Activated naive CD8-positive, alpha-beta T cell treated with anti-CD3 and anti-CD28 coated beads, Interleukin-2, amount 50 U/mL, for 24 hours (primary cell): ENCODE measurements at places on chromosomes 4 and X.

DNA sequence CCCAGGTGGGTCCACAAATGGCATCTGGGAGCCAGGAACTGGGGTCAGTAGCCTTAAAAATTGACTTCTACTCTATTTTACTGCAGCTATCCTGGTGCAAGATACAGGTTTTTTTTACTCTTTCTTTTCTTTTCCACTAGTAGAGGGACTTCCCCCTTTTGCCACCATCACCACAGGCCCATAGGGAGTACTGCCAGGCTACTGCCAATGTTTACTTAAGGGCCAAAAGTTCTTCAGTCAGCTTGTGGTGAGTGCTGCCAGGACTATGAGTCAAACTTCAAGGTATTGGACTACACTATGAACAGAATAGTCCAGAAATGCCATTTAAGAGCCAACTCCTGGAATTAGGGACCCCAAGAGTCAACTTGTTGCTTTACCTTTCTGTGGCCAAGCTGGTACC is 94.7 kb downstream of the EDA2R start:
- DNase-seq: no peak

DNA sequence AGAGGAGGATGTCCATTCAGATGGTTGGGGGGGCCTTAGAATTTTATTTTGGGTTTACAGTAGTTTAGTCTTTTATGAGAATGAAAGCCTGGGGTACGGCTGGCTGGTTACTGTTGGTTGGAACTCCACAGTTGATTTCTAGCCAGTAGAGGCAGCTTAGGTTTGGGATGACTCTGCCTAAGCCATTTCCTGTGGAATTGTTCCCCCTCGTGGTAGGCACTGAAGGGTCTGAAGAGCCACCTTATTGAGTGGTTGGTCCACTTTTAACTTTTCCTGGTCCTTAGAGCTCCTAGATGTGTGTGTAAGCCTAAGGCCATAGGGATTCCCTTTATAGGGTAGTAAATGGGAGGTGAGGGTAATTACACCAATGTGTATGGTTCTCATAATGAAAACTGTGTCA is 19.7 kb downstream of the SPIN3 start:
- no peak for DNase-seq

GRCh38 chr4:21915761-21916160 is 32.8 kb downstream of the KCNIP4 start:
- DNase-seq: no peak

DNA sequence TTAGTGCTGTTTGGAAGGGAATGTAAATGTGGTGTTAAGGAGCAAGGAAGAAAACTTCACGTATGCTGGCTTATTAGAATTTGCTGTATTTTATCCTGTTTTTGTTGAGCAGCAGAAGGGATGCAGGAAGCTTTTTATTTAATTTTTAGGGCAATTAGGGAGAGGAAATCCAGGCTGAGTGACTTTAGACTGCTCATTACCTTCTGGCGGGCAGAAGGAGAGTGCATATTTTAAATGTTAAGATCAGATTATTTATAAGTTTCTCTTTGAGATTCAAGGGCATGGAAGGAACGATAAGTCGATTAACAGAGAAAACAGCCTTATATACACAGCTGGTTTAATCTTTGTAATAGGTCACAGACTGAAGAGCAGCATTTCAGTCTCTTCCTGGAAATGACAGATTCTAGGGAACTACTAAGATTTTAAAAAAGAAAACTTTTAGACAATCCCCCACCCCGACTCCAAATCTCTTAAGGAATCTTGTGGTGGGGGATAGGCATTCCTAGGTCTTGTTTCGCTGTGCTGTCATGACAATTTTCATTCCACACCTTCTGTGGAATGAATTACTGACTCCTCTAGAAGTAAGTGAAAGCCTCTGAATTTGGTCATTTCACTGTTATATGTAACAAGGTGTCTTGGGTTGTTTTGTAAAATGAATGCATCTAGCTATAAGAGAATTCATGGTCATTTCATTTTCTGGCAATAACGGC is 402.5 kb downstream of the RAPGEF2 start:
- no peak for DNase-seq

GRCh38 chr4:154781126-154781982 is at the start of gene RBM46:
Gene RBM46, plus strand, starts transcription at chr4:154781272. Its CDS starts 15,481 bp downstream, at chr4:154796753.
- DNase-seq: no peak

- no peak for DNase-seq
Measured at GRCh38 chr4:153409924-153410501, 56.1 kb upstream of the TMEM131L start.

DNA sequence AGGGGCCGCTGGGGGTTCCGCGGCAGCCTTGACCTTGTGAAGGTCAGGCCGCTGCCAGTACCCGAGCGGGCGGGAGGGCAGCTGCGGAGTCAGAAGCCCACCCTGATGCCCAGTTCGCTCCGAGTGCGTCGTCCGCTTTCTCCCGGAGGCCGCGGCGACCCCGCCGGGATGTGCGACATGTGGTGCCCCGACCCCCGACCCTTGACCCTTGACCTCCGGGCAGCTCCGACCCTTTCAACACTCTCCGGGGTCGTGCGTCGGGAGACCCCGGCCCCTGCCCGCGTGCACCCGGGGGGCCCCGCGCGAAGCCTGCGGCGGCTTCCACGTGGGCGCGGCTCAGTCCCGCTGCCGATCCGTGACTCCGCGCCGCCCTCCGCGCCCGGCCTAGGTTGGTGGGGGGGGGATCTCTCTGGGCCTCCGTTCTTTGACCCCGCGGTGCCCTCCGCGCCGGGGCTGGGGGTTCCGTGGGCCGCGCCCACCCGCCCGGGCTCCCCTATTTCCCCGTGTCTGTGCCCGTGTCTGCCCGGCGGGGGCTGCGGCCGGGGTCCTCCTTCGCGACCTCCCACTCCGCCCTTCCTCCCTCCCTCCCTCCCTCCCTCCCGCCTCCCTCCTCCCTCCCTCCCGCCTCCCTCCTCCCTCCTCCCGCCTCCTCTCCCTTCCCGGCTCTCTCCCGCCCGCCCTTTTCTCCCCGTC is 609 bp upstream of the SLC25A6 start:
- DNase-seq: peak; percentile 60

GRCh38 chr4:182519528-182519927 is 276.3 kb downstream of the TENM3 start:
- DNase-seq: no peak

- no peak for DNase-seq
Measured at GRCh38 chrX:73850124-73851013, 287.4 kb downstream of the CHIC1 start.

DNA sequence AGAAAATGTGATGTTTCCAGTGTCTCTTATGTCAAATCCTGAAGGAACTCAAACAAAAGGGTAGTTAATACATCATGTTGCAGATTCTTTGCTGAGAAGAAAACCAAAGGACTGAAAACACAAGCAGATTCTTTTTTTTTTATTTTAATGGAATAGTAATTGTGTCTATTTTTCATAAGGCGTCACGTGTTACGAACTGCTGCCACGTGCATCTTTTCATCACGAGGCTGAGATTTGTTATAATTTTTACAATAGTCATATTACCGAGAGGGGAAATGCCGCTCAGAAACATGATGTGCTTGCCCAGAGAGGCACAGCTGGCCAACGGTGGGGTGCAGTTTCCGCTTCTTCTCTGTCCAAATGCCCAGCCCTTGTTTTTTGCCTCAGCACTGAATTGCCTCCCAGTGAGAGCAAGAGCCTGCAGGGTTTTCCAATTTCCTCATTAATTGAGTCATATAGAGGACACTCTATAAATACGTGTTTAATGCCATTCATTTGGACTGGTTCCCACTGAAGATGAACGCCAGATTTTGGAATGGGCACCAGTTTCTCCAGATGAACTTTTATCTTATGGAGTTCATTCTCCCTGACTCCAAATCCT is 225.3 kb downstream of the STK32B start:
- DNase-seq: no peak

GRCh38 chrX:102958794-102959193 is 21.7 kb downstream of the RAB40AL start:
- no peak for DNase-seq

- DNase-seq: no peak
Measured at GRCh38 chr4:24560868-24561368, 23.4 kb downstream of the DHX15 start.

DNA sequence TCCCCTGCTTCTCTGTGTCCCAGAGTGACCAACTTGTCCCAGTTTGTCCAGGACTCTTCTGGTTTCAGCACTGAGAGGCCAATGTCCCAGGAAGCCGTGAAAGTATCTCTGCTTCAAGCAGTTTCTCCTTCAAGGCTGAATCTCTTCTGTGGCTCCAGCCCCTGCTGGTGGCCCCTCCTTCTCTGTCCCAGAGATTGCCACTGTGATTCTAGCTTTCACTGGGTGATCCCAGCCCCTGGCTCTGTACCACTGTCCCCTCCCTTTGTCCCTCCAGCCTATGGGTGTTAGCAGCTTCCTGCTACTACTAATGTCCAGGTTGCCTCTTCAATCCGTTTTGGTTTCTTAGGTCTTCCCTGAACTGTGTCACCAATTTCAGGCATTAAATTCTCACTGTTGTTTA is 70.5 kb downstream of the SOX3 start:
- DNase-seq: no peak

DNA sequence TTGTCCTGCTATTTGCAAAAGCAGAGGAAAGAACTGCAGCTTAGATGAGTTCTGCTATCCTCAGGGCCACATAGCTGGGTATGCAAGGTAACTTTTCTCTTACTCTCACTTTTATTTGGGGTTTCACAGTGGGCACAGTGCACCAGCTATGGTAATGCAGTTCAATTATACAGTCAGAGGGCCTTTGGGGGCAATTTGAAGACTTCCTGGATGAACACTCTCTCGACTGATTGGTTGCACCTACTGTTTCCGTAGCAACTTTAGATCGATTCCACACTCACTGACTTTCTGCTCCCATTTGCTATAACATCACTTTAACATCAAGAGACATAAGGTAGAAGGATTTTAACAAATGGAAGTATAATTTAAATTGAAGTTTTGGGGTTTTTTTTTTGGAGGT is 128.6 kb downstream of the SLC39A8 start:
- no peak for DNase-seq

DNA sequence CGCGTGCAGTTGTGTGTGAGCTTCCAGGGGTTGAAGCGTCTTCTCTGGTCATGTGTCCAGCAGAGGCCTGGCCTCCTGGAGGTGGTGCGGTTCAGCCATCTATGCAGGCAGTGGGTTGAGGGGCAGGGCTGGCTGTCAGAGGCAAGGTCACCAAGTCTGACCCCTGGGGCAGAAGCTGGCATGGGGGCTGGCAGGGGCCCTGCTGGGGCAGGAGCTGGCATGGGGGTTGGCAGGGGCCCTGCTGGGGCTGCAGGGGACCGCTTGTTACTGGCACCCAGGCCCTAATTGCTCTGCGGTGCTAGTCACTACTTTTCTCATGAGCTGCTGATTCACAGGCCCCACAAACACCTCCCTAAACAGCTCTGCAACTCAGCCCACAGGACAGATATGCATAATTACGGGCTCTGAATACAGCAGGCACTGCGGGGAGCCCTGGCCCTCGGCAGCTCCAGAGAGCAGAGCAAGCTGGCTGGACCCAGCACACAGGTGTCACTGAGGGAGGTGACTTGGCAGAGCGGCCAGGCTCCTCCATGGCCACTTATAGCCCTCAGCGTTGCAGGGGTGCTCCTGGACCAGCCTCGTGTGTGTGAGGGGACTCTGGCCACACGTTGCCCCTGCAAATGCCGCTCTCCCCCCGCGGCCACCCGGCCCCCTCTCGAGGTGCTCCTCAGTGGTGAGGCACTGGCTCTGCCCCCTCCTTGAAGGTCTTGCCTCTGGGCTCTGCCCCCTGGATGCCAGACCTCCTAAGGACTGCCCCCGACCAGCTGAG is 32.7 kb downstream of the CPLX1 start:
- no peak for DNase-seq

GRCh38 chr4:26330946-26331345 is 10.1 kb downstream of the RBPJ start:
- DNase-seq: no peak

GRCh38 chr4:26124753-26125321 is 196.0 kb upstream of the RBPJ start:
- DNase-seq: no peak

GRCh38 chr4:119050527-119051090 is 85.0 kb upstream of the MYOZ2 start:
- DNase-seq: no peak

DNA sequence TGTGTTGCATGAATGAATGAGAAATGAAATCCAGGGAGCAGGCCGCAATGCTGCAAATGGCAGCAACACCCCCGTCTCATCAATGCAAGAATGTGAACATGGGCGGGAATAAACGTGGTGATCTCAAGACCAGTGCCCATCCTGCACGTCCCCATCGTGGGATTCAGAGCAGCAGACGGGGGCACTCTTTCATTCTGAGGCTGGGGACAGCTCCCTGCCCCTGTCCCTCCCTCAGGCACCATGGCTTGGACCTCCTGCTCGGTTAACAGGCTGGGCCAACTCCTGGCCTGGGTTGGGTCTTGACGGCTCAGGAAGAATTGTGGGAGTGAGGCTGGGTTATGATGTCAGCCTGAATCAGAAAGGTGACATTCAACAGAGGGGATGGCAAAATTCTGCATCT is 78.9 kb downstream of the NSUN7 start:
- DNase-seq: no peak

- DNase-seq: no peak
Measured at GRCh38 chr4:88027611-88028608, 20.5 kb downstream of the PKD2 start.

DNA sequence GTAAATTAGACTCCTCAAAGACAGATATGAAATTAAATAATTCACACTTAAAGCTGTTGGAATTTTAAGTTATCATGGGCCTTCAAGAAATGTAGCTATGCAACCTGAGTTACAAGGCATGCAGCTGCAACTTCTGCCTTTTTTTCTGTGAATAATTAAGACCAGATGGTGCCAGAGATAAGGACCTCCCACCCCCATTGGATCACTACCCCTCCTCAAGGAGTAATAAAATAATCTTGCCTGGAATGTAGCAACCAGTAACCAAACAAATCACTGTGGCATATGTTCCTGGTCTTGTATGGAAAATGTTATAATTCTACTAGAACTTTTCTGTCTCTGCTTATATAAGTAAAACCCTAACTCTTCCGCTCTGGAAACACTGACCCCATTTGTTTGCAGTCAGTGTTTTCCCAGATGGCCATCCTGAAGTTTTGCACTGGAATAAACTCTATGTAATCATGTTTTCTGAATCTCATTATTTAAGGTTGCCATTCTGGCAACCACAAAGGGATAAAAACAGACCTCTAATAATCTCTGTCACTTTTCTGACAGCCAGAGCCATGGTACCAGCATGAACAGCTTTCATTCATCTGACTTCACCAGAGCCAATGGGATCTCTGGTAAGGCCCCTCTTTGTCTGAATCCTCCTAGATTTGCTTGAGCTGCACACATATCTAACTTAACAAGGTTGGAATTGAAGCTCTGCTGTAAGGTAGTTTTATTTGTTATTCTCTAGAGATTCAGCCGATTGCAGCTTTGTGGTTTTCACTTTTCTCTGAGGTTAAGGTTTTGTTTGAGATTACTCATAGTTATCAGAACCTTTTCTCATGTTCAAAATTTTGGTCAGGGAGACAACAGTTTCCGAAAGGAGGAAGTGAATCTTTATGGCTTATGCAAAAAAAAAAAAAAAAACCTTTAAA is 274.6 kb downstream of the NAF1 start:
- DNase-seq: no peak

DNA sequence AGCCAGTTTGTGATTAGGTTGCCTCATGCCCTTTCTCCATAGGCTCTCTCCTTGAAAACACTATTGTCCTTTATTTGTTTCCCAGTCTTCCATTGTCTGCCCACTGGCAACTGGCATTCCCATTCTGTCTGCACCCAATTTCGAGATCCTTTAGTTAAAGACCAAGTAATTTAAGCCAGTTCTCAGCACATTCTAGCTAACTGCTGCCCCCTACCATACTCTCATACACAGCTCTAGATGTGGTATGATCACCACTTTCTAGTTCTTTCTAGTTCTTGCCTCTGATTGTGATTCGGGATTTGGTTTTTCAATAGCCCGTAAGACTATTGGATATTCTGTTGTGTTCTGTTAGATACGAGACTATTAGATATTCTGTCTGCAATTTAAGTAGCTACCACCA is 135.8 kb upstream of the TRPC5 start:
- no peak for DNase-seq
